ENCODE measurements at places on chromosomes 2 and 18.

DNA sequence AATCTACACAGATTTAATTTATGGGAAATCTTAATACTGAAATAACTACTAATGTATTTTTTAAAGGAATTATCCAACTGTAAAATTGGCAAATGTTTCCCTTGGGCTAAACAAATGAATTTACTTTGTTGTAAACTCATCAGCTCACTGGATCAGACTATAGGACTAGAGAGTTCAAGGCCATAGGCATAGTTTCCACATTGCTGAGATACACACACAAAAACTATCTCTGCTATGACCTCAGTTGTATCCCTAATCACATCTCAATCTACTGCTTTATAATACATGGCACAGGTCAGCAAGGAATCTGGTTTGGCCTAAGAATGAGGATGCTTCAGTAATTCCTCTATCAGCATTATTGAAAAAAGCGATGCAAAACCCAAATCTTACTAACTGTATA lies 101.1 kb upstream of the SLC39A10 start:
- DNase-seq: no peak

DNA sequence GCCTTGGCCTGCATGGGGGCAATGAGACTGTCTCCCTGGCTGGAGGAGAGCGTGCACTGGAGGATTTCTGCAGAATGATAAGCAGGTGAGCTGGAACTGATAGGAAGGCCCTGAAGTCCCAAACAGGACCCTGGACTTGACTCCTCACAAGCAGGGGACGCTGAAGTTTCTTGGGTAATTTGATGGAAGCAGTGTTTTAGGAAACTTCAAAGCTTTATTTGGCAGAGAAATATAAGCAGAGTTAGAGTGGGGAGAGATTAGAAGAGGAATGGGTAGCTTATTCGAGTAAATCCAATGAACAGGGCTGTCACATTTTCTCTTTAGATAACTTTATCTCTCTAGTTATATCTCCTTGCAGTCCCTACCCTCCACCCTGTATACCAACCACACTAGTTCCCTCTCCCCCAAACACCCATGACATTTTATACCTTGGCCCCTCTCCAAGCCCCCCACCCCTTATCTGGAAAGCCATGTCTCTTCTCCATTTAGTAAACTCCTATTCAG lies 73.6 kb upstream of the IGFBP5 start:
- DNase-seq: no peak

DNA sequence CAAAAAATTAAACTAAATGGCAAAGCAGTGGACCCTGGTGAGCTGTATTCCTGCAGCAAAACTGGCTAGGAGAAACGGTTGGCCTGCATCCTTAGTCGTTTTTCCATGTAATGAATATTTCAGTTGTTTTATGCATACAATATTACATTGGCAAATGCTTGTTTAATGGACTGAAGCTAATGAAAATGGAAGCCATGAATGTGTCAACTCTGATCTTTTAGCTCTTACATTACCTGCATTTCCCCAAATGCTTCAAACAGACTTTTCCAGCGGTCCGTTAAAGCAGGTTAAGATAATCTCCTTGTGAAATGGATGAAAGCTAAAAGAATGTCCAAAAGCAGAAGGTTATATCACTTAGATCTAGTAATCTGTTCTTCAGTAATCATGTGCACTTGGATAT lies 686.3 kb upstream of the SETBP1 start:
- no peak for DNase-seq

GRCh38 chr2:109255654-109256053 lies 126.6 kb downstream of the SH3RF3 start:
- no peak for DNase-seq

GRCh38 chr2:120391911-120392665 lies 46.2 kb downstream of the INHBB start:
- DNase-seq: no peak

DNA sequence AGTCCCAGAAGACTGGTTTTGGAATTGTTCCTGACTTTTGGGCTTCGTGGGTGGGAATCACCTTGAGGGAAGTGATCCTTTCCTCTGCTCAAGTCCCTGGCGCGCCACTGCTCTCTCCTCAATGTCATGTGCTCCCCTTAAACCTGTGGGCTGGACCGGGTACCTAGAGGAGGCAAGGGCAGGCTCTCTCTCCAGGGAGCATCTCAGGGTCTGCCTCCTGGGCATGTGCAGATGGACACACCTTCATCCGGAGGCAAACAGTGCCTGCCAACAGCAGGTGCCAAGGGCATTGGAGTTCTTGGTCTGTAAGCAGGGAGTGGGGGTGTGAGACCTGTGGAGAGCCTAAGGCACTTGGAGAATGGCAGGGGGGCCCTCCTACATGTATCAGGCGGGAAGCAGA lies 142.6 kb downstream of the INHBB start:
- DNase-seq: no peak

DNA sequence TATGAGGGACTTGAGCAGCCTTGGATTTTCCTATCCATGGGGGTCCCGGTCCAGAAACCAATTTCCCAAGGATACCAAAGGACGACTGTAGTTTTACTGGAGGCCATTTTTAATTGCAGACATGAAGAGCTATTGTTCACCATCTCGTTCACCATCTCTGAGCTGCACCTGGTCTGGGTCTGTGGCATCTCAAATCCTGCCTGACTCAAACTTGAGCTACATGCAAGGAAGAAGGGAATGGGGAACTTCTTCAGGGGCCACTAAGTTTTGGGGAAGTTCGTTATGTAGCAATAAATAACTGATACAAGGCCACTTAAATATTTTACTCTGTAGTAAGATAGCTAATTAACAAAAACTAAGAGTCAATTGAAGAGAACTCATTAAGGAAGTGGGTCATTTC lies 2.1 kb upstream of the SMCHD1 start:
- no peak for DNase-seq

GRCh38 chr2:12031866-12032265 lies 285.4 kb downstream of the LPIN1 start:
- DNase-seq: no peak

DNA sequence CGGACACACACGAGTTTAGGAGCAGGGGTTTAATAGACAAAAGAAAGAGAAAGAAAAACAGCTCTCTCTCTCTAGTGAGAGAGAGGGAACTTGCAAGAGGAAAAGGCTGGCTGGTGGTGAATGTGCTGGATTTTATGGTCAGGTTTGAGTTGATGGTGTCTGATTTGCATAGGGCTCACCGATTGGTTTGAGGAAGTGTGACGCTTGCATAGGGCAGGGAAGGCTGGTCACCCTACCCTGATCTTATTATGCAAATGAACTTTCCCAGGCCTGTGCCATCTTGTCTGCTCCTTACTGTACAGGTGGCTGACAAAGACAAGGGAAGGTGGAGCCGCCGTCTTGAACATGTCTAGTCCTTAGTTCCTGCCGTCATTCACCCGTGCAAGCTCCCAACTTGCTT lies 408.9 kb downstream of the RIT2 start:
- peak; percentile 87 for DNase-seq

- DNase-seq: no peak
Observed at GRCh38 chr2:233108611-233109490, 48.7 kb downstream of the INPP5D start.

- DNase-seq: no peak
Observed at GRCh38 chr2:106859498-106859897, 26.5 kb downstream of the ST6GAL2 start.

All from NCI-H1436 (cell line).